Activated naive CD4-positive, alpha-beta T cell treated with anti-CD3 and anti-CD28 coated beads for 36 hours (primary cell): ENCODE measurements at places on chromosomes 16 and 17. TPM values are rescaled to one million over a fixed set of nuclear protein-coding genes. Genes with fewer than 3 reads are reported as not detected.

HCRT gene
- total RNA-seq, result not detected

TPPP3 gene
- not detected for total RNA-seq

FNDC8 gene
- not detected for total RNA-seq

PHOSPHO1 gene
- not detected for total RNA-seq

EPX gene
- total RNA-seq, result not detected

ZFP3 gene
- 0.83 TPM for total RNA-seq

SEPTIN1 gene
- total RNA-seq, result 134 TPM

KRT34 gene
- total RNA-seq, result not detected

DNA sequence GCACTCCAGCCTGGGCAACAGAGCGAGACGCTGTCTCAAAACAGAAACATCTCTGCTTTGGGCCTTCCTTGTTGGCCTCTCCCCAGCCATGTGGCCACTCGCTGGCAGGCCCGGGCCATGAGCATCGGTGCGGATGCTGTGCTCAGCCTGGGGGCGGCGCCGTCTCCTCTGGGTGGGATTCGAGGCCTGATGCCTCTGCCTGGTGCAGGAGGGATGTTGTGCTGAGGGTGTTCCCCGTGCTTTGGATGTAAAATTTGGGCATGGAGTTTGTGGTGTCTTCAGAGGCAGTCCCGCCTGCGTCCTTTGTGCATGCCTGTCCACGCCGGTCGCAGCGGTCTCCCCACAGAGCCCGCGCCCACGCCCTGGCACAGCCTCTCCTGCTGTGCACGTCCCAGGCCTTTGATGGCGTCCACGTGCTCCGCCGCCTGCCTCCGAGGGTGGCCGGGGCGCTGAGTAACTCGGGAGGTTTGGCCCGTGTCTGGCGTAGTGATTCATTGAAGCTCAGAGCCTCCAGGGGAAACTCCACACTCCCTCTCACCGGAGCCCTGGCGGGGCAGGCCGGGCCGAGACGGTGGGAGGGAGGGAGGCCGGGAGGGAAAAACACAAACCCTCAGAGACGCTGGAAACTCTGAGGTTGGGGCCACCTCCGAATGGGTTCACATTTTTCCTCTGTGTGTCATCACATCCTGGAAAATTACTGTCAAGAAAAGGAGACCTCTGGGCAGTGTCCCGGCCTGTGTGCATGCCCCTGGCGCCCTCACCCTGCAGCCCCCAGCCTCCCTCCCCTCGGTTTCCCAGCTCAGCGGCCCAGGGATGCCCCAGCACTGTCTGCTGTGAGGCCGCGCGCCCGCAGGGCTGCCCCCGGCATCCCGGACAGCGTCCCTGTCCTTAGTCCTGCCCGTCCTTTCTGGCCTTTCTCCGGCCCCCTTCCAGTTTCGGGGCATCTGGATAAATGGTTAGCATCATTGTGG, 19.0 kb downstream of the CENPX start:
- no peaks in the 10 kb centered on the region for H3K36me3 ChIP-seq
- no peak overlapping the region for H3K27ac ChIP-seq
- H3K4me3 ChIP-seq, result no peak overlapping the region
- no peaks in the 10 kb centered on the region for H3K27me3 ChIP-seq

- H3K27ac ChIP-seq, result peak within 1 kb of the TSS; percentile 99
- H3K27me3 ChIP-seq, result no peaks in the 10 kb centered on the region
- H3K4me3 ChIP-seq, result peak within 1 kb of the TSS; percentile 97
- no peaks in the 10 kb centered on the region for H3K36me3 ChIP-seq
Measured at GRCh38 chr16:28494121-28494851, at the start of gene APOBR. Gene APOBR, plus strand, starts transcription at chr16:28494643. Its CDS starts 39 bp downstream, at chr16:28494682.

DNA sequence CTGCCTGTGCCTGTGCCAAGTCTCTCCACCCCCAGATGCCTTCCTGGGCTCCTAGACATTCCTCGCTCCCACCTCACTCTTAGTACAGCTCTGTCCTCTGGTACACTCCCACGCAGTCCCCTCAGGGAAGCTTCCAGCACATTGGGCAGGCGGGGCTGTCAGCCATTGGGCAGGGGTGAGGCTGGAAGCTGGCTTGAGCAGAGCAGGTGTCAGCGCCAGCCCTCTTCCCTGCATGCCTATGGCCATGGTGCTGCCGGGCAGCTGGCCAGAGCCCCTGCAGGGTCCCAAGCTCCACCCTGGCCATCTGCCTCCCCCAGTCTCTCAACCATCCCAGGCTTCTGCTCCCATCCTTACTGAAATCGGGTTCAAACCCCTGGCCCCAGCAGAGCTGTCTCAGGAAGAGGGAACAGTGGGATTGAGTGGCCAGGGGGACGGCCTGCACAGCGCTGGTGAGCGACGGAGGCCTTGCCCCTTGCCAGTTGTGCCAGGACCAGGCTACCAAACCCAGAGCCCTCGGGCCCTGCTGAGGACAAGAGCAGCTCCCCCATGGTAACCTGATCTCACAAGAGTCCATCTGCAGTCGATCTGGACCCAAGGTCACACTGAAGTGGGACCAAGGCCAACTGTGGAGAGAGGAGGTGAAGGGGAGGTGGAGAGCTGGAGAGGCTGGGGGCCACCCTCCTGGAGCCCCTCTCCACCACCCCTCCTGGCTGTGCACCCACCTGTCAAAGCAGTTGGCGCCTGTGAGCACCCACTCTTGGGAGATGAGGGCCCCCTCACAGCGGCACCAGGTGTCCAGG, 2.4 kb upstream of the B9D1 start:
- H3K36me3 ChIP-seq, result no peaks in the 10 kb centered on the region
- peaks cover 2% of the 10 kb centered on the region for H3K27me3 ChIP-seq
- DNase-seq, result no peak
- no peak overlapping the region for H3K4me3 ChIP-seq

GRCh38 chr16:84137287-84137686, 7.7 kb downstream of the HSDL1 start:
- H3K27ac ChIP-seq, result no peak overlapping the region
- H3K4me1 ChIP-seq, result peaks cover 35% of the 10 kb centered on the region
- H3K27me3 ChIP-seq, result no peaks in the 10 kb centered on the region
- no peak for DNase-seq
- H3K36me3 ChIP-seq, result no peaks in the 10 kb centered on the region
- no peak overlapping the region for H3K4me3 ChIP-seq

GRCh38 chr17:9984768-9985167, 79.7 kb upstream of the RCVRN start:
- H3K4me3 ChIP-seq, result no peak overlapping the region
- no peaks in the 10 kb centered on the region for H3K27me3 ChIP-seq
- no peaks in the 10 kb centered on the region for H3K4me1 ChIP-seq
- no peak overlapping the region for H3K27ac ChIP-seq

DNA sequence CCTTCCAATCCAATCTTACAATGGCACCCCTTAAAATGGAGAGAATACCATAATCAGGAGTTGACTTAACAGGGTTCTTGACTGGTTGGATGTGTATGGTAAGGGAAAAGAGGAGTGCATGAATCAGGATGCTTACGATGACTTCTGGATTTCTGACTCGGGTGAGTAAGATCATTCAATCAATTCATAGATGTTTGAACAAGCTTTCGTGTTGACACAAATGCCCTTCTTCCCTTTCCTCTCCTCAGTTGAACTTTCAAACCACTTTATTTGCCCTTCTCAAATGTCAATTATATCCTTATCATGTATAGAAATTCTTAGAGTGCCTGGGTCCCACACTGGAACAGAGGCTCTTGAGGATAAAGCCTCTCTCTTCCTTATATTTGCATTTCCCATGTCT, 25.9 kb downstream of the ABCC12 start:
- H3K27me3 ChIP-seq, result peaks cover 15% of the 10 kb centered on the region
- no peak overlapping the region for H3K27ac ChIP-seq
- H3K4me3 ChIP-seq, result no peak overlapping the region
- no peak for DNase-seq
- H3K4me1 ChIP-seq, result peaks cover 3% of the 10 kb centered on the region

- DNase-seq, result no peak
- no peak overlapping the region for H3K4me3 ChIP-seq
- H3K36me3 ChIP-seq, result peaks cover 15% of the 10 kb centered on the region
- no peak overlapping the region for H3K27ac ChIP-seq
- no peaks in the 10 kb centered on the region for H3K27me3 ChIP-seq
Measured at GRCh38 chr17:31136319-31136718, 41.5 kb downstream of the NF1 start.

- peaks cover under 1% of the 10 kb centered on the region for H3K4me1 ChIP-seq
- no peak overlapping the region for H3K4me3 ChIP-seq
- no peak overlapping the region for H3K27ac ChIP-seq
- H3K36me3 ChIP-seq, result no peaks in the 10 kb centered on the region
- peaks cover 6% of the 10 kb centered on the region for H3K27me3 ChIP-seq
- no peak for DNase-seq
Measured at GRCh38 chr17:81476635-81477034, 36.0 kb downstream of the ACTG1 start.

- H3K27me3 ChIP-seq, result peaks cover 11% of the 10 kb centered on the region
- no peak for DNase-seq
- H3K36me3 ChIP-seq, result no peaks in the 10 kb centered on the region
Measured at GRCh38 chr17:15119968-15120367, 145.2 kb downstream of the PMP22 start.

DNA sequence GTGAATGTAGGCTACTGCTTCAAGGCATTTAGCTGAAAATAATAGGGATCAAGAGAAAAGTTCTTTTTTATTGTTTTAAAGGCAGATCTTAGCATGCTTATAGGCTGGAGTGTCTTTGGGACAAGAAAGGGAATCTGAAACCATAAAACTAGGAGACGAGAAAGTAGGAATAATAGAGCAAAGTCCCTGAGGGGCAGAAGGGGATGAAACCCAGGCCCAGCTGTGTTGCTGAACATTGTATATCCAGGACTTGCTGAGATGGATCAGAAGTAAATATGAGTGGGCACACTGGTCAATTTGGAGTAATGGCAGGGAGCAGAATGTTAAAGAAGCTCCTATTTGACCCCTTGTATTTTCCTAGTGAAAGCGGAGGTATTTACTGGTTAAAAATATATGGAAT, 9.3 kb downstream of the ZNF689 start:
- H3K27me3 ChIP-seq, result no peaks in the 10 kb centered on the region
- peaks cover 16% of the 10 kb centered on the region for H3K36me3 ChIP-seq
- no peak overlapping the region for H3K4me3 ChIP-seq
- no peak for DNase-seq
- peaks cover 6% of the 10 kb centered on the region for H3K4me1 ChIP-seq
- no peak overlapping the region for H3K27ac ChIP-seq

- no peak overlapping the region for H3K27ac ChIP-seq
- H3K36me3 ChIP-seq, result no peaks in the 10 kb centered on the region
- H3K4me1 ChIP-seq, result no peaks in the 10 kb centered on the region
- no peaks in the 10 kb centered on the region for H3K27me3 ChIP-seq
- no peak for DNase-seq
Measured at GRCh38 chr16:51621610-51622009, 470.5 kb upstream of the SALL1 start.

- no peak overlapping the region for H3K4me3 ChIP-seq
- H3K27me3 ChIP-seq, result peaks cover 13% of the 10 kb centered on the region
- H3K4me1 ChIP-seq, result peaks cover 7% of the 10 kb centered on the region
- DNase-seq, result no peak
- no peak overlapping the region for H3K27ac ChIP-seq
- no peaks in the 10 kb centered on the region for H3K36me3 ChIP-seq
Measured at GRCh38 chr17:77531641-77532040, 390.9 kb downstream of the SEC14L1 start.

DNA sequence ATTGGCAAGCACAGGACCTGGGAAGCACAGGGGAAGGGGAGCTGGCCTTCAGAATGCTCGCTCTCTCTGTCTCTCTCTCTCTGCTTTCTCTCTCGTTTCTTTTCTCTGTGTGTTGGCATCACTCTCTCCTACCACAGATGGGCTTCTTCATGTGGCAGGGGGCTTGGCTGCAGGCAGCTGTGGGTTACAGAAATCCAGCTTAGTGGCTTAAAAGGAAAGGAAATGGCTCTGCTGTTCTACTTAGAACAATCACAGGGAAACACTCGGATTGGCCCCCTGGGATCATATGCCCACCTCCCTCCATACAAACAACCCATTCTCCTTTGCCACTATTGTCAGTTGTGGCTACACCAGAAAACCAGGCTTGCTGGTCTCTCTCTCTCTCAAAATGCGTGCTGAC, 20.4 kb downstream of the TBX2 start:
- peaks cover 3% of the 10 kb centered on the region for H3K4me1 ChIP-seq
- H3K27ac ChIP-seq, result no peak overlapping the region
- no peak overlapping the region for H3K4me3 ChIP-seq
- peaks cover 38% of the 10 kb centered on the region for H3K27me3 ChIP-seq

DNA sequence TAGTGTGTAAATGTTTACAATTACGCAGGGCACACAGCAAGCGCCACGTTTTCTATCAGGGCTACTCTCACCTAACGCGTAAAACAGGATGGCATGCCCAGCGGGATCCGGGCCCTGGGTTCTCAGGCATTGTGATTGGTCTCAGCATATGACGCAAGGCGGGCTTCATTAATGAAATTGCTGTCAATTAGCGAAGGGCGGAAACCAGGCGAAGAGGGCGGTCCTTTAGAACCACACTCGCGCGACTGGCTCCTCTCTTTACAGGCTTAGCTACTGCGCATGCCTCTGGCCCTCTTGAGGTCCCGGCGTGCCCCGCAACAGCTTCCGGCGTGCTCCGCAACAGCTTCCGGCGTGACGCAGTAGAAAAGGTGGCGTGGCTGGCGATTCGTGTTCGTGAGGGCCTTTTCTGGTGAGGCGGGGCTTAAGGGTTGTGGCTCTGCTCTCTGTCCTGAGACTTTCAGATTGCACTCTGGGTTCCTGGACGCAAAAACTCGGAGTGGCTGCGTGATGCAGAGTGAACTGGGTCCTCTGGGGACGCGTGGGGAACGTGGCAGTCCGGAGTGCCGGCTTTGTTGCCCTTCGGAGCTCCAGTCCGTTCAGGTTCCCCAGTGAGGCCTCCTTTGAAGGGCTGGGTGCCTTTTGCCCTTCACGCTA, 9.2 kb downstream of the OR2C1 start:
- peak overlapping the region; percentile 78 for H3K4me3 ChIP-seq
- H3K27me3 ChIP-seq, result peaks cover 3% of the 10 kb centered on the region

GRCh38 chr16:4574919-4575705, 19.0 kb downstream of the C16orf96 start:
- no peak for DNase-seq
- no peaks in the 10 kb centered on the region for H3K27me3 ChIP-seq
- no peak overlapping the region for H3K27ac ChIP-seq

DNA sequence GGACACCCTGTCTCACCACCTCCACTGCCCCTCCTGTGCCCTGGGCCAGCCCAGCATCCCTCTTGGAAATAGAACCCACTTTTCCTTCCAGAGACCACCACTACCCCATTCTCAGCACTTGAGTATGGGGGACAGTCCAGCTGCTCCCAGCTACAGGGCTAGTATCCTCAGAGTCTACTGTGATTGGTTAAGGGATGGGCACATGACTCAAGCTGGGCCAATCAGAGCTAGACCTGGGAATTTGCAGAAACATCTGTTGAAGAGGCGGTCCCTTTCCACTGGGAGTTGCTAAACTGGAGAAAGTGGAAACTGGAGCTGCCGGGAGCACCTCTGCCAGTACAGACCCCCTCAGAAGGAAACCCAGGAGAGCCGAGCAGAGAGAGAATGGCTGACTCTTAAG, 156.6 kb downstream of the GSG1L start:
- H3K4me3 ChIP-seq, result no peak overlapping the region
- no peaks in the 10 kb centered on the region for H3K4me1 ChIP-seq
- H3K27ac ChIP-seq, result no peak overlapping the region
- DNase-seq, result no peak
- no peaks in the 10 kb centered on the region for H3K36me3 ChIP-seq

GRCh38 chr16:85809645-85810044, 10.2 kb downstream of the COX4I1 start:
- no peak for DNase-seq
- H3K27me3 ChIP-seq, result peaks cover 9% of the 10 kb centered on the region
- peaks cover 3% of the 10 kb centered on the region for H3K4me1 ChIP-seq
- H3K27ac ChIP-seq, result no peak overlapping the region
- H3K36me3 ChIP-seq, result peaks cover 27% of the 10 kb centered on the region
